ENCODE measurements at places on chromosomes 5 and 9.

- no peak overlapping the region for H3K4me3 ChIP-seq
- no peak for DNase-seq
- H3K36me3 ChIP-seq: peaks cover 6% of the 10 kb centered on the region
- no peaks in the 10 kb centered on the region for H3K27me3 ChIP-seq
These were observed 15.5 kb upstream of the FAM120AOS start for GRCh38 chr9:93468763-93469456.

DNA sequence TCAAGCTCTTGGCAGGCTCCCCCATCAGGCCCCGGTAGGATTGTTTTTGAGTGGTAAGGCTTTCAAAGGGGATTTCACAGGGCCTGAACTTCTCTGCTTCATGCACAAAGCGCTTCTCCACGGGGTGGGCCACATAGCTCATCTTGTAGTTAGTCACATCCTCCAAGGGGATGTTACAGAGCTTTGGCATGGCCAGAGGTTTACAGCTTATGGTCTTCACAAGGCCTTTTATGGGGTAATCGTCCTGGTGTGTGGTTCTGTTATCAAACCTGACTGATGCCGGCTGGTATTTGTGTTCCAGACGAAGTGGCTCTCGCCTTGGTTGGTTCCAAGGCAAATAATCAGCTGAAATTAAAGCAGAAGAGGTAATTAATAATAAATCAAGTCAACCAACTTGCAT is 104.3 kb downstream of the SAXO1 start:
- H3K27me3 ChIP-seq: no peaks in the 10 kb centered on the region
- no peaks in the 10 kb centered on the region for H3K36me3 ChIP-seq
- DNase-seq: no peak
- no peak overlapping the region for H3K4me3 ChIP-seq
- no peak overlapping the region for H3K27ac ChIP-seq

GRCh38 chr5:77774981-77775789 is 954 bp downstream of the TBCA start:
- H3K4me3 ChIP-seq: peak overlapping the region; percentile 72
- H3K27ac ChIP-seq: peak overlapping the region; percentile 97
- H3K36me3 ChIP-seq: no peaks in the 10 kb centered on the region

DNA sequence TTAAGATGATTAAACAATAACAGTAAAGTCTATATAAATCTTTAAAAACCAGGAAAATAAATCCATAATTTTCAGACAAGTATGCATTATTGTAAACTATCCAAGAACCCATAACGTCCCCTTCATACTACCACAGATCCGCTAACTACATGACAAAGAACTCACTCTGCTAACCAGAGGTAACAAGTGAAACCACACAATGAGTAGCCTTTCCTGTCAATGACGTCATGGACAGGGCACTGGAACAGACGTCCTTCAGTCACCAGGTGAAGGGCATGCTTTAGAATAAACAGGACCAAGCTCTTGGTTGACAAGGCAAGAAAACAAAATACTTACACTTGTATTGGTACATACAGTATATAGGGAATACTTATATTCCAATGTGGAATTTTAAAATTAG is 45.2 kb downstream of the RNF130 start:
- H3K27me3 ChIP-seq: no peaks in the 10 kb centered on the region
- H3K36me3 ChIP-seq: no peaks in the 10 kb centered on the region
- DNase-seq: no peak

- no peaks in the 10 kb centered on the region for H3K4me1 ChIP-seq
- DNase-seq: no peak
- no peak overlapping the region for H3K27ac ChIP-seq
These were observed 174.2 kb upstream of the TBC1D2 start for GRCh38 chr9:98429613-98430012.

Measured in naive thymus-derived CD4-positive, alpha-beta T cell (primary cell).